Naive thymus-derived CD8-positive, alpha-beta T cell (primary cell): ENCODE measurements at places on chromosomes 3 and 15. TPM values are rescaled to one million over a fixed set of nuclear protein-coding genes. Genes with fewer than 3 reads are reported as not detected.
A peak's percentile ranks its signal among the peaks of the same experiment; 100 is the strongest.

Gene SLC12A1
- polyA plus RNA-seq, result not detected

Gene ACSBG1
- polyA plus RNA-seq, result not detected

Gene PLSCR5
- polyA plus RNA-seq, result not detected

Gene TLR9
- polyA plus RNA-seq, result not detected

GRCh38 chr15:53843869-53844569 lies 84.6 kb upstream of the WDR72 start:
- DNase-seq, result no peak

- DNase-seq, result no peak
Observed at GRCh38 chr15:67945951-67946700, 106.3 kb upstream of the RNU6-1 start.

- DNase-seq, result no peak
Observed at GRCh38 chr3:182435860-182436259, 357.4 kb upstream of the ATP11B start.

DNA sequence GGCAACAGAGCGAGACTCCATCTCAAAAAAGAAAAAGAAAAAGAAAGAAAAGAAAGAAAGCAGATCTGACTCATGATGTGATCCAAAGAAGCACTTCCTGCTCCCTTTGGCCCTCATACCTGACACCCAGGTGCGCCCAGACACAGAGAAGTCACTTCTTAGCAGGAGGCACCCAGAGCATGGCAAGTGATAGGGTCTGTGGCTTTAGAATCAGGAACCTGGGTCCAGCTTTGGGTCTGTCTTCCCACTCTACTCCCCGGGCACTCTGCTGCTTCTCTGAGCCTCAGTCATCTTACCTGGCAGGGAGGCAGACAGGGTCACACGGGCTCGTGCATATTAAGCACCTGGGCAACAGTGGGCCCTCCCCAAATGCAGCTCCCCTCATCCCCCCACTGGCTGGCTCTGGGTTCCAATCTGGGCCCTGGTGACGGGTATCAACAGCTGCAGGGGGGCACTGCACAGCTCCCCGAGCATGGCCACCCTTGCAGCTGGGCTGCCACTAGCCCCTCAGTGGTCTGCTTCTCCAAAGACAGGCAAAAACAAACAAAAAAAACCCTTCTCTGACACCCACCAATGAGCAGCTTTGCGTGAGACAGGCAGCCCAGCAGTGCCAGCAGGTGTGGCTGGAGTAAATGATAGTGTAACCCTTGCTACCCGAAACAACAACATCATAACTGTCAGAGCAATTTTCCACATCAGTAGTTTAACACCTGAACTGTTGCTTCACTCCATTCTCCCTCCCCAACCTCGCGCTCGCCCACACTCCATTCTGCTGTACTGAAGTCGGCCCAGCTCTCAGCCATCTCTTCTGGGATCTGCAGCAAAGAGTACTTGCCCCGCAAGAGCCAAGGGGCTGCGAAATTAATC lies 99.8 kb downstream of the MEGF11 start:
- no peak for DNase-seq

GRCh38 chr3:78878011-78878410 lies 889.8 kb downstream of the ROBO1 start:
- DNase-seq, result no peak

- DNase-seq, result no peak
Observed at GRCh38 chr3:45002139-45002660, 23.9 kb upstream of the CLEC3B start.

DNA sequence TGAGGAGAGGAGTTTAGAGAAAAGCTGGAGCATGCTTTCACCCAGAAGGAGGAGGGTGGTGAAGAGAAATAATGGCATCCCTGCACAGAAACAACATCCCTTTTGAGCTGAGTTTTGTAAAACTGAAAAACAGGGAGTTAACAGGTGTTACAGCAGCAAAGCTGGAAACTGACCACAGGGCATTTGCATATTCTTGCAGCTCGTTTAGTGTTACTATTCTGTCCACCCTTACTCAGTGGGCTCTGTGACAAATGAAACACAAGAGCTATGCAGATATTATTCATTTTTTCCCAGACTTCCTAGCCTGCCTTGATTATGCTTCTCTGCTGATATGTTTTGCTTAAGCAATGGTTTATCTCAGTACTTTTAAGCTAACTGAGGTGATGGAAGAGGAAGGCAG lies 272.0 kb downstream of the NEK10 start:
- DNase-seq, result no peak

- no peak for DNase-seq
Observed at GRCh38 chr3:12508291-12508700, 24.0 kb downstream of the TSEN2 start.

GRCh38 chr3:42906848-42907183 lies 874 bp downstream of the ZNF662 start:
- DNase-seq, result no peak

- DNase-seq, result no peak
Observed at GRCh38 chr3:54126551-54126950, 4.2 kb downstream of the CACNA2D3 start.

DNA sequence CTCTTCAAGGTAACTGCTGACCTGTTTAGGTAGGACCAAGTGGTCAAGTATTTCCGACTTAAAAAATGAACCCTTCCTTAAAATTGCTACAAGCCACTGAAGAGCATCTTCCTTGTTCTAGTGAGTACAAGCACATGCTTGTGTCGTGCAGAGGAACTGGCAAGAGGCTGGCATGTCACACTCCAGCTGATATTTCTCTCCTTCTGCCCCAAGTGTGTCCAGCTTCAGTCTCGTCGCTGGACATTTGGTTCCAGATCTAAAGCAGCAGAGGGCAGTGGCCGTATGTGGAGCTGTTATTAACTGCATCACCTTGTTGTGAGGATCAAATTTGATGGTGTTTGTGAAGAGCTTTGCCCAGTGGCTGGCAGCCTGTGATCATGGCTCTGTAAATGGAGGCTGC lies 10.0 kb downstream of the RBP2 start:
- DNase-seq, result no peak

DNA sequence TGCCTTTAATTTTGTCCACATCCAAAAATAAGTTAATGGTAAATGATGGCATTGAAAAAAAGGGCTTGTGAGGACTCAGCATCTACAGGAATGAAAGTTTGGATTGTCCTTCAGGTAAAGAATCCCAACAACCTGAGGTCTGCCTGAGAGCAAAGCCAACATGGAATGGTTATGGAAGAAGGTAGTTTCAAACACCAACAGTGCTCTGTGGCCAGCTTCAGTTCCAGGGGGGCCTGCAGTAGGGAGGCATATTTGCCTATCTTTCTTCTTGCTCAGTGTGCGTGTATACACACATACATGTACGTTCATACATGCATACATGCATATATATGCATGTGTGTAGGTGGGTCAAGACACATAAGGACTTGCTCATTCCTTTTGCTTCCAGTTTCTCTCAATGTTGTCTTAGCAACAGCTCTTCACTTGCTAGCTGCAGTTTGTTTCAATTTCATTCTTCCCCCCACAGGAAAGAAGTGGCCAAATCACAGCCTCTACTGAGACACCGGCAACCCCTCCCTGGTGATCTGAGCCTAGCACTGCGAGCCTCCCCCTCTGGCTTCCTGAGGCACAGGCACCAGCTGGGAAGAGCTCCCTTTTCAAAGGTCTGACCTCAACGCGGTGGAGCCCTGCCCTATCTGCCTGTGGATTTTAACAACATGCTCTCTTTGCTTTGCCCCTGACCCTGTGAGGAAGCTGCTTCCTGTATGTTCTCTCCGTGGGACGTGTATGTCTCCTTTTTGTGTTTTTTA lies 146.2 kb downstream of the KLF13 start:
- DNase-seq, result peak; percentile 53

- no peak for DNase-seq
Observed at GRCh38 chr15:68402432-68403160, 29.4 kb downstream of the ITGA11 start.

GRCh38 chr3:135268941-135269532 lies 474.0 kb downstream of the EPHB1 start:
- no peak for DNase-seq

- DNase-seq, result no peak
Observed at GRCh38 chr3:152396867-152397266, 128.1 kb downstream of the MBNL1 start.

- no peak for DNase-seq
Observed at GRCh38 chr3:111667170-111667569, 72.0 kb upstream of the ZBED2 start.

DNA sequence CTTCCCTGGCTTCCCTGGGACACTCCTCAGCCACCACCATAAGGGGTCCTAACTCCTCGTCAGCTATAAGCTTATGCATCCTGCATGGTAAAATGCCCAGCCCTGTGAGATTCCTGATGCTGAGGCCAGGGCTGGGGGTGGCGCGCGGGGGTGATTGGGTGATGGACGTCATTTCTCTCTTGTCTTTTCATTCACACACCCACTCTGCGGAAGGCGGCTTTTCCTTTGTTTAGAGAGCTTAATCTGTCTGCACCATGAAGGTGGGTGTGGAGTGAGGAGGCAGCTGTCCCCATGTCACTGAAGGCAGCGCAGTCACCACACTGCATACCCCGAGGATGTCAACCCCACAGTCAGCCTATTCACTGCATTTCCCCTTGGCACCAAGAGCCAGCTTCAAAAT lies 110.0 kb upstream of the NSMCE3 start:
- no peak for DNase-seq
